ENCODE measurements at places on chromosomes 12 and 14.

GRCh38 chr12:104560881-104561280 is 104.1 kb downstream of the CHST11 start:
- DNase-seq: no peak

DNA sequence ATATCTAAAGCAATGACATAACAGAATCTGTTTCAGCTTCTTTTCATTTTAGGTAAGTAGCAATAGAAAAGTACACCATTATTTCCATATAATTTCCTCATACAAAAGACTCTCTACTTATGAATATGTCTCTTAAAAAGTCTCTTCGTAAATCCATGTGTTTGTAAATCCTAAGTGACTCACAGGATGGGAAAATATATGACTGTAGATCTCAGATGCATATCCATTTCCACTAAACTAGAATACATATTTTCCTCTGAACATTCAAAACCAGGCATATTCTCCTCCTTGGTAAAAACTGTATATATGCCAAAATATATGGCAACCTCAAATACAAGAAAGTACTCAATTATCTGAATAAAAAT is 93.6 kb downstream of the TXNDC16 start:
- no peak for DNase-seq

DNA sequence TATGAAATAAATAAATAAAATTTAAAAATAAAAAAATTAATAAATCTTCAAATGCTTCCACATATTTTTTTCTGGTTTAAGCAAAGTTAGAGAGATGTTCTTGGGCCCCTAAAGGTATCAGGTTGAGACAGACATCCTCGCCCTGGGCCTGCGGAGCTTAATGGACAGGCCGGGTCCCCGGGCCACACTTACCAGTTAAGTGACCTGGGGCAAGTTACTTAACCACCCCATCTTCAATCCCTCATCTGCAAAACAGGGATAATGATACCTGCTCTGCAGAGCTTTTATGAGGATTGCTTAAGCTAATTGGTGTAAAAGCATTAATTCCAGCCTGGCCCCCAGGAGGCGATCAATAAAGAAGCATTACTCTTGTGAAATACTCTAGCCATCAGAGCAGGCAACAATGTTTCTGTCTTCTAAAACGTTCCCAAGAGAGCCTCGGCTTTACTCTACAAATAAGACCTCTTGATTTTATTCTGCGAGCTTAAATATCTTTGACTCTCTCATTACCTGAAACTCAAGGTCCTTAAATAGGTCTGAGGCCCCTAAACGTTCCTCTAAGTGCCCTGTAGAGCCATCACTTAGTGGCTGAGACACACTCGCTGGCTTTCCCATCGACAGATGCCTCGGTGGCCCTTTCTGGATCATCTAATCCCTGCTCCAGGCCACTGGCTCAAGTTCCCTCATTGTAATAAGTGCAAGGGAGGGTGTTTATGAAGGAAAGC is 81.1 kb upstream of the DIO3 start:
- no peak for DNase-seq

DNA sequence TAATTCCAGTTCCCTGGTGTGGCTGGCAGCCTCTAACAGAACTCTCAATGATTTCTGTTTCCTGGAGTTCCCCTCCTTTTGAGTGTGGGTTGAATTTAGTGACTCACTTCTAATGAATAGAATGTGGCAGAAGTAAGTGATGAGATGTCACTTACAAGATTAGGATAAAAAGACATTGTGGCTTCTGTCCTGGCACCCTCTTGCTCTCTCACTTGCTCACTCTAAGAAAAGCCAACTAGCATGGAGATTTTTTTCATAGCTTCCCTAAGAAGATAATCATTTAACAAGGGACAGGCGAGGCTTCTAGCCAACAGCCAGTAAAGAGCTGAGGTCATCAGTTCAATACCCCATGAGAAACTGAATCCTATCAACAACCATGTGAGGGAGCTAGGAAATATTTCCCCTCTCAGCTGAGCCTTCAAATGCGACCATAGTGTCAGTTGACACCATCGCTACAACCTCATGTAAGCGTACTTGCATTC is 156.7 kb downstream of the TMTC3 start:
- DNase-seq: no peak

DNA sequence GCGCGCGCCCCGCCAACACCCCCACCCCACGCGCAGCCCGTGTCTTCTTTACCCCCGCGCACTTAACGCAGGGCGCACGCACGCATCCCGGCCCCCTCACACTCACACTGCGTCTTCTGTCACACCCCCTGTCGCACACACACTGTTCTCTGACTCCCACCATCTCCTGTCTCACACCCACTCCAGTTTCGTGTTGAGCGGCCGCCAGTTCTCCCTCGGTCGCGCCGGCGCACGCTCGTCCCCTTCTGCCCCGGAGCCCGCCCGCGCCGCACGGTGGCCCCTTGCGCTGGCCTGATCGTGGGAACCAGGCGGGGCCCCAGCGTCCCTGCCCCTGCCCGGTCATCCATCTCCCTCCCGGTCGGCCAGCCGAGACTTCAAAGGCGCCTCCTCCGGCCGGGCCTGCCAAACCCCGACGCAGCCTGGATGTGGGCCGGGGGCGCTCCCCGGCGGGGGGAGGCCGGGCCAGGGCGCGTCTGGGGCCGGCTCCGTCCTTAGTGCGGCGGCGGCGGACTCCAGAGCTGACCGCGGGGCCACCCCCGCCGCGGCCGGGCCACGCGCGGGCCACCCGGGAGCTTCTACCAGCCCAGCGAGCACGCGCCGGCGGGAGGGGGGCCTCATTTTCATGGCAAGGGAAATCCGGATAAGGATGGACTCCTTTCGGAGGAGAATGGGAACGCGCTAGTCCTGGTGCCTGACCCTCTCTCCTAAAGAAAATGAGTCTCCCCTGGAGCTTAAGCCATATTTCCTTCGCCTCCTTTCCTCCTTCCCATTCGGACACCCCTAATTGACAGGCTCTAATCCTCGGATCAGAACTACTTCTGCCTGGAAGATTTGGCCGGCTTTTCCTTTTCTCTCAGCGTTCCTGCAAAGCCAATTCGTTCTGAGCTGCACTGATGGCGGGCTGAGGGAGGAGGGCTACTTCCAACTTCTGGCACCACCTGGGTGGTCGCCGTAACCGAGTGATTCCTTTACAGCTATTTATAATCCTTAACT is 82.0 kb upstream of the HMGA2 start:
- peak; percentile 26 for DNase-seq

- no peak for DNase-seq
These were observed 34.9 kb upstream of the SPTSSA start for GRCh38 chr14:34496679-34497513.

- DNase-seq: no peak
These were observed 101.9 kb downstream of the TMTC3 start for GRCh38 chr12:88243982-88244381.

DNA sequence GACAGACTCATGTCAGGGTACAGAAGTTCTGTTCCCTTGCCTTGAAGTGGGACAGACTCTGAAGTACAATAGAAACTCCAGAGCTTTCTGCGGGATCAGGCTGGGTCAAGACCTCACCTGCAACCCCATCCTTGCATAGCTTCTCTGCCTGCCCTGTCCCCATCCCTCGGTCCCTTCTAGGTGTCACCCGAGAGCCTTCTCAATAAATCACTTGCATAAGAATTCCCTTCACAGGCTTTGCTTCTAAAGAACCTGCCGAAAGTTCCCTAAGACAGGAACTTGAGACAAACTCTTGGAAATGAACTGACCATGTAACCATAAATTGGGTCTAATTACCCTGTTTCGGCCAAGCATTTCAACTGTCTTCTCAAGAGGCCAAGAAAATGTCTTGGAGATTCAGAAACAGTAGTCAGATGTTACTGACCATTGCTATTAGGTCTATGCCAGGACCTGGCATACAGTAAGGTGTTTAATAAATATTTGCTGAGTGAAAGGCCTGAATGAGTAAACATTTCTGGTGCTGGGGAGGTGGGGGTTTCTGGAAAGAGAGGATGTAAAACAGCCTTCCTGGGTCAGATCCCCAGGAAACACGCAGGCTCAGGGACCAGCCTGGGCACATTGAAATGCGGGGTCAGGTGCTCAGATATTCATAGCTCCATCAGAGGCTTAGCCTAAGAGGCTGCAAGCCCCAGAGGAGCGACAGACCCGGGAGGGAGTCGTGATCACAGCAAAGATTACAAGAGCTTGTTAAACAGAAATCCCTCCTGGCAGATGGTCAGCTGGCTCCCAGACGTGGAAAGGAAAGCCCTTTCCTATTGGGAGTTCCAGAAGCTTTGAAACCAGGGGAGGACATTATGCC is 226.2 kb upstream of the LHX5 start:
- DNase-seq: no peak

DNA sequence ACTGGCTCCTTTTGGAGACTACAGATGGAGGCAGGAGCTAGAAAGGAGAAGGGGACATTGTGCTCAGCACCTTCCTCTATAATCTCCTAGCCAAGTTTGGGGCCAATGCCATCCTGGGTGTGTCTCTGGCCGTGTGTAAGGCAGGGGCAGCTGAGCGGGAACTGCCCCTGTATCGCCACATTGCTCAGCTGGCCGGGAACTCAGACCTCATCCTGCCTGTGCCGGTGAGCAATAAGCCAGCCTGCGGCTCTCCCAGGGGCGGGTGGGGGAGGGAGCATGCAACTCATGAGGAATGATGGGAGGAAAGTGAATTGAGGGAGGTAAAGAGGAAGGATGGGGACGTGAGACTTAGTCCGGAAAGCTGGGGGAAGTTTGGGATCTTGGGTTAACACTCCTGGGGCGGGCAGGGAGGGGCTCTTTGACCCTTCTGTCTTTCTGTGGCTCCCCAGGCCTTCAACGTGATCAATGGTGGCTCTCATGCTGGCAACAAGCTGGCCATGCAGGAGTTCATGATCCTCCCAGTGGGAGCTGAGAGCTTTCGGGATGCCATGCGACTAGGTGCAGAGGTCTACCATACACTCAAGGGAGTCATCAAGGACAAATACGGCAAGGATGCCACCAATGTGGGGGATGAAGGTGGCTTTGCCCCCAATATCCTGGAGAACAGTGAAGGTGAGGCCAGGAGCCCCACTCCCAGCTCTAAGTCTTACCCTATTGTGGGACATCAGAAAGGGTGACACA is 3.3 kb downstream of the ENO2 start:
- DNase-seq: no peak

DNA sequence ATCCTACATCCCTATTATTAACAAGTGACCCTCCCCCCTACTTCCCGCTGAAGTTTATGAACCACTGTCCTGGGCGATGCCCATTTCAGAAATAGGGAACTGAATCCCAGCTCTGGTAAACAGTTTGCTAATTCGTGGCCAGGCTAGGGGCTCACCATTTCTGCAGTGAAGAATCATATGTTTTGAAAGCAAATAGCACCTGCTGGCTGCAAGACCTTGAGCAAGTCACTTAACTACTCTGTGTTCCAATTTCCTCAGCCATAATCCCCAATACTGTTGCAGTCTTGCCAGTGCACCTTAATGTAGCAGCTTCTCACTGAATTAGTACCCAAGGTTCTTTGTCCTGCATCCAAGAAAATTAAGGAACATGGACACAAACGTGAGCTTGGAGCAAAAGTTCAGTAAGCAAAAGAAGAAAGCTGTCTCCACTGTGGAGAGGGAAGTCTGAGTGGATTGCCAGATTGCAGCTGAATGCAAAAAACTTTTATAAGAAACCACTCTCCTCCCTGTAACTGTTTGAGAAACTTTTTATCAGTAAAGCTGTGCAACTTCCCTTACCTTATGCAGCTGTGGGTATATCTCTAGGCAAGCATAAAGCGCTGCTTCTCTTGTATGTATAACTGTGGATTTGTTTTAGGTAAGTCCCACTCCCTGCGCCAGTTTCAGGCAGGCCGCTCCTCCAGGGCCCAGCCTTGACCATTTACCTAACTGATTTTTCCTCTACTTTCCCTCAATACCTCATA is 824 bp downstream of the OAS1 start:
- DNase-seq: no peak

GRCh38 chr12:132138941-132139871 is 4.9 kb downstream of the DDX51 start:
- DNase-seq: no peak

GRCh38 chr14:27391331-27391730 is 793.5 kb upstream of the NOVA1 start:
- no peak for DNase-seq

DNA sequence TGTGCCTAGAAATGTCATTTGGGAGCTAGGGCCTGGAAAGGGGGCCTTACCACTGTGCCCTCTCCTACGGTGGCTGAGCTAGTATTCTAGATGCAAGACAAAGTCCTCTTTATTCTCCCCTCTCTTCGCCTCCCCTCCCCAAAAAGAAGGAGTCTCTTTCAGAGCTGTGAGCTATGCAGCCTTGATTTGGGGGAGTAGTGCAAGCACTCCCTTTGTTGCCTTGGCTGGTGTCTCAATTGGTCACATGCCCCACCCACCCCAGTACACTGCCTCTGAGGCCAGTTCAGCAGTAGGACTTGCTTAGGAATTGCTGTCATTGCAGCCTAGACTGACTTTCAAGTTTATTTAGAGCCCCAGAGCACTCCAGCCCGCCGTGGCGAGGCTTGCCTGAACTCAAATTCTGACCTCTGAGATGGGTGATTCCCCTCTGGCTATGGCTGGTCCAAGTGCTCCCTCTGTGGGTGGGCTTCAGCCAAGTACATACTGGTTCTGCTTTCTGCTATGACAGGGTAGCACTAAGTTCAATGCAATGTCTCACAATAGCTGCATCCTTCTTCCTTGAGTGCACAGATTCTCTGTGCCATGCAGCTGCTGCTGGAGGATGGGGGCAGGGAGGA is 37.0 kb upstream of the FBXO33 start:
- peak; percentile 59 for DNase-seq

- DNase-seq: no peak
These were observed 475.1 kb downstream of the TRHDE start for GRCh38 chr12:72747111-72747849.

DNA sequence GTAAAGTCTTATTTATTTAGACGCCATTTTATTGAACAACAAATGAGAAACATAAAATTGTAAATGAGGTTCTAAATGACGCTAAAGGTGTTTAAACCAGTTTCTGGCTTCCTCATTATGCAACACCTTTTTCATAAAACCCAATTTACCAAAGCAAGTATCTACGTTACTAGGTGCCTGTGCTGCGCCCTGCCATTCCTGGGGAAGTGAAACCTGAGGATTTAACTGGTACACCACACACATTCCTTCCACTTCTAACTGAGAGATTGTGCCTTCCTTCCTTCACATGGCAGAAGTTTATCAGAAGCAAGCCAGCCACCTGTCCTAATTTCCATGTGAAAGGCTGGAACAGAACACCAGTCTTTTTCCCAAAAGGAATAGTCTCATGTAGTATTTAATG is 40.3 kb upstream of the GCH1 start:
- DNase-seq: no peak

- DNase-seq: peak; percentile 2
These were observed 1.4 kb upstream of the HMGA2 start for GRCh38 chr12:65822732-65823512.
